Activated CD4-positive, alpha-beta T cell treated with anti-CD3 and anti-CD28 coated beads, Interleukin-2, amount 50 U/mL, for 1 hour (primary cell): ENCODE measurements at places on chromosomes 2 and 18.

DNA sequence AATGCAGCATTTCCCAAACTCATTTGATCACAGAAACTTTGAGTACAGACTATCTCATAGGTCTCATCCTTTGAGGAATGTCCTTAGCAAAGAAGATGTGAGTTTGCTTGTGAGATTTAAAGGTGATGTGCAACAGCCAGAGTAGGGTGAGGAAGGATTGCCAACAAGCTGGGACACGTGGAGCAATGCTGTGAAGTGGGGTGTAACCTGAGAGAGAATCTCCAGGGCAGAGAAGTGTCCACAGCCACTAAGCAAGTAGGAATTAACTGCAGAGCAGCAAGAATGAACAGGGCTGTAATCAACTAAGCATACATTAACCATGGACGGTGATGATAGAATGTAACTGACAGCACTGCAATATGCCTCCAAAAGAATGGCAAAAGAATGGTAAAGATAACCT lies 469.9 kb upstream of the NRP2 start:
- DNase-seq, result no peak

GRCh38 chr18:9726175-9726574 lies 18.1 kb downstream of the RAB31 start:
- no peak for DNase-seq

DNA sequence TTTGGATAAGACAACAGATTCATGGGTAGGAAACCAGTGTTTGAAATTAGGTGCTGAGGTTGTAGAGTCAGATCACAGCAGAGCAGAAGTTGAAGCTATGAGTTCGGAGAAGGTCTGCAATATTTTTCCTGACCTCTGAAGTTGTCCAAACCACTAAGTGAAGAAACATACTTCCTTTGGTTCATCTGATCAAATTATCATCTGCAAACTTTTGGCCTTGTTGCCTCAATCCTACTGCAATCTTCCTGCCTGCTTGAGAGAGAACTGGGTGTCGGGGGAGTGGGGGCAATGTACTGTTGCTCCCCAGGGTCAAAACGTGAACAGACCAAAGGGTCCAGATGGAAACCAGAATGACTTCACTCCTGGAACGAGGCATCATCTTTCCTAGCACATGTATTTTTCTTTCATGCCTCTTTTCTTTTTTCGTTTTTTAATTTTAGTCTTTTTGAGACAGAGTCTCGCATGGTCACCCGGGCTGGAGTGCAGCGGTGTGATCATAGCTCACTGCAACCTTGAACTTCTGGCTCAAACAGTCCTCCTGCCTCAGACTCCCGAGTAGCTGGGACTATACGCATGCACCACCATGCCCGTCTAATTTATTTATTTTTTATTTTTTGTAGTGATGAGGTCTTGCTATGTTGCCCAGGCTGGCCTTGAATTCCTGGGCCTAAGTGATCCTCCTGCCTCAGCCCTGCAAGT lies 42.7 kb downstream of the RAB31 start:
- DNase-seq, result no peak

- DNase-seq, result no peak
These were observed 1321.6 kb upstream of the ACVR2A start for GRCh38 chr2:146523196-146523595.

DNA sequence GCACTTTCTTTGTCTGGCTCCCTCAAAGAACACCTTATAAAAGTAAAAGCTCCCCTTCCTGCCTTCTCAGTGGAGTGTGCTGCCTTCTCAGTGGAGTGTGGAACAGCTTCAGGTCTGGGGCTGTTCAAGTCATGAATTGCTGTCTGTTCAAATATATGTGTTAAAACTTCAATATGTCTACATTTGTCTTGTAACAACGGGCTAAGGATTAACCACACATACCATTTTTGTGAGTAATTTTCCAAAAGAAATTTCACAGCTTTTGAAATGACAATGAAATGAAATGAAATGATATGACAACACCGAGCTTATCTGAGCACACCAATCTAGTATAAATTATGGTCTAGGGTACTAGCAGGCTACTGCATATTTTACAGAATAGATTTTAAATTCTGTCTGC lies 42.9 kb downstream of the CABYR start:
- DNase-seq, result no peak

DNA sequence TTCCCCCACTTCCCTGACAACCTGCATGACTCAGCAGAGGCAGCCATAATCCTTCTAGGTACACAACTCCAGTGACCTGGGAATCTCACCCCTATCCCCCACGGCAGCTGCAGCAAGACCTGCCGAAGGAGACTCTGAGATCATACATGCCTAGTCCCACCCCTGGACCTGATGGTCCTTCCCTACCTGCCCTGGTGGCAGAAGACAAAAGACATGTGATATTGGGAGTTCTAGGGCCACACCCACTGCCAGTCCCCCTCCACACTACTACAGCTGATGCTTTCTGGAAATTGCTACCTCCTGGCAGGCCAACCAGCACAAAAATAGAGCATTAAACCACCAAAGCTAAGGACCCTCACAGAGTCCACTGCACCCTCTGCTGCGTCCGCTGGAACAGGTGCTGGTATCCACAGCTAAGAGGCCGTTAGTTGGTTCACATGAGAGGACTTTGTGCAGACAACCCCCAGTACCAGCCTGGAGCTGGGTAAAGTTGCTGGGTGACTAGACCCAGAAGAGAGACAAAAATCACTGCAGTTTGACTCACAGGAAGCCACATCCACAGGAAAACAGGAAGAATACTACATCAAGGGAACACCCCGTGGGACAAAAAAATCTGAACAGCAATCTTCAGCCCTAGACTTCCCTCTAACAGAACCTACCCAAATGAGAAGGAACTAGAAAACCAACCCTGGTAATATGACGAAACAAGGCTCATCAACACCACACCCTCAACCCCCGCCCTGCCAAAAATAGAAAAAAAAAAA lies 12.5 kb downstream of the MARCO start:
- no peak for DNase-seq

- no peak for DNase-seq
These were observed 28.1 kb downstream of the TFCP2L1 start for GRCh38 chr2:121256720-121257479.

DNA sequence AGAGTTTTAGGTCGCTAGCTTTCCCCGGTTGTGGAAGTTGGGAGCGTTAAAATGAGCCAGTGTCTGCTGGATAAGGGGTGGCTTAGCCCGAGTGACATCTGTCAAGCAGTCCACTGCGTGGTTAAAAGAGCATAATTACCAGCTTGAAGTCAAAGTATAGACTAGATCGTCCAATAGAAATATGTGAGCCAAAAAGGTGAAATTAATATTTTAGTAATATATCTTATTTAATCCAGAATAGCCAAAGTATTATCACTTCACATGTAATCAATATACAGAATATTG lies 654 bp downstream of the COMMD1 start:
- no peak for DNase-seq

DNA sequence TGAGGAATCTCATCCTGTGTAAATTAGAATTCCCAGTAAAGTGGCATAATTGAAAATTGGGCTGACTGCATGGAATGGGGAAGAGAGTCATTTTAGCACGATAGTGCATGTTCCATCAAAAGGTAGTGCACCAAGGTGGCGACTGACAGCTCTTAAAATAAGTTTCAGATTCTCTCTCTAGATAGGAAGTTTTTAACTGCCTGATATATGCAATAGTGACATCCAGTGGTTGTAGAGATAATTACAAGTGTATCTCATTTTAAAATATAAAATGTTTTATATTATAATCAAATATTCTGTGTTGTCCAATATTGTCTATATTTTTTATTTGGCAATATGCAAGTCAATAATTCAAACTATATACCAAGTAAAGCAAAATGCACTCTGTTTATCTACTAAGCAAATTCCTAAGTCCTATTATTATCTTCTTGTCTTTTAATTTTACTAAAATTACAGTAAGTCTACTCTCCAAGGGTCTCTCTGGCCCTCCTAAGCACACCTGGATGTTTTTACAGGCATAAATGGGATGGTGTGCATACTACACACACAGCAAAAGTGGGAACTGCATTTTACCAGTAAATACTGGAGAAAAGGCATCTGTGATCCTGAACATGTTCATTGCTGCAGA lies 397.7 kb upstream of the HNRNPA3 start:
- no peak for DNase-seq

- no peak for DNase-seq
These were observed 16.2 kb downstream of the KLF7 start for GRCh38 chr2:207149249-207150213.

DNA sequence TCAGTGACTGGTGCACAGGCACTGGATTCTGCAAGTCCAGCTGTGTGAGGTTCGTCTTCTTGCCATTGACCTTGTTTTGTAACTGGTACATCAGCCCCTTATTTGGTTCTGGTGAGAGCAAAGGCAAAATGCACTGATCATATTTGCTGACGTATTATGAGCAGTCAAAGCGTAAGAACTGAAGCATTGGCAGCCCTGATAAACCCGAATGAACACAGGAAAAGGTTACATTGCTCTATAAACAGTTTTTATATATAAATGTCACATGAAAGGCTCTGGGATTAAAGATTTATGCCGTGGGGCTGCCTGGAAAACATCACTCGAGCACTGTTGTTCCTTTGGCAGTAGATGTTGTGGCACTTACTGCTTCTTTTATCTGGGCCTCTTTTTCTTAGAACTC lies 167.9 kb downstream of the IRS1 start:
- DNase-seq, result no peak

GRCh38 chr2:29650631-29651097 lies 270.7 kb downstream of the ALK start:
- DNase-seq, result no peak

GRCh38 chr2:69216535-69217332 lies 170.3 kb downstream of the GFPT1 start:
- DNase-seq, result no peak

DNA sequence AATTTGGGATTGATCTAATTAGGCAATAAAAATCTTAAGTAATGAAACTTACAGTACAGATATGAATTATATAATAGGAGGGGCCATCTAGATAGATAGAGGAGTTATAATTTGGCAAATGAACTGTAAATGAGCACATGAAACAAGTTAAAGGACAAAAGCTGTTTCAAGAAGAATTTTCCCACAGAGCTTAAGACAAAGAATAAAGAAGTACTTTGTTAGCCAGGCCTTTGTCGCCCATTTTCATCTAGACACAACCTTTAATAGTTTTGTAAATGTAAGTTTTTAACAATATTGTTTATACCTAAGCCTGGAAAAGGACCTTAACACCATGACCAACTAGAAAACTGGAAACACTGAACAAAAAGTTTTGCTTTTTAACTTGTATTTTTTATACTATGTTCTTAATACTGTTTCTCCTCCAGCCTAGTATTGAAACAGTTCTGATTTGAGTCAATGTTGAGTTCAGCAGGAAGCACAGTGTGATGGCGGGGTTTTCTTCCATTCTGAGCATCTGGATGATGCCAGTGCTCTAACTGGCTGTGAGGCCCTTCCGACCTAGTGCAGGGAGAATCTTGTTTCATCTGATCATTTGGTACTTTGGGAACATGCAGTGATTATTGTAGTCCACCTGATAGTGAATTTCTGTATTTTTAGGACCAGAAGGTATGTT lies 37.6 kb downstream of the FARP2 start:
- DNase-seq, result no peak

GRCh38 chr18:62660691-62661090 lies 54.6 kb upstream of the PHLPP1 start:
- DNase-seq, result no peak

GRCh38 chr2:157868993-157869392 lies 7.1 kb downstream of the ACVR1 start:
- no peak for DNase-seq
